Activated CD4-positive, alpha-beta T cell treated with anti-CD3 and anti-CD28 coated beads, Interleukin-2, amount 10 ng/mL, durations not matched to agents 24 days and 14 days (primary cell): ENCODE measurements at places on chromosomes 1 and 21.

DNA sequence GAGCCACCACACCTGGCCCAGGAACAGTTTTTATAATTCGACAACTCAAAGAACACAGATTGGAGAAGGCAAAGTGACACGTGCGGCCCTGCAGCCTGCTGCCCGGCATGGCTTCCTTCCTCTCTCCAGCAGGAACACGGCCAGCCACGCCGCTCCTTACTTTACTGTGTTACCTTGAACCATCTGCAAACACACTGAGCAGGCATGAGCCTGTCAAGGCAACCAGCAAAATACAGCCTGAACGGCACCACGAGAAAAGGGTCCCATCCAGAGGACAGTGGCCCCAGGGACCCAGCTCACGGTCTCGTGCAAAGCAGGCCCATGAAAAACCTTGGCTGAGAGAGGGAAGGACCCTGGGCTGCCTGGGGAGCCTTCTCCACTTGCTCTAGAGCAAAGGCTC lies 38.8 kb downstream of the NPHP4 start:
- DNase-seq: no peak

DNA sequence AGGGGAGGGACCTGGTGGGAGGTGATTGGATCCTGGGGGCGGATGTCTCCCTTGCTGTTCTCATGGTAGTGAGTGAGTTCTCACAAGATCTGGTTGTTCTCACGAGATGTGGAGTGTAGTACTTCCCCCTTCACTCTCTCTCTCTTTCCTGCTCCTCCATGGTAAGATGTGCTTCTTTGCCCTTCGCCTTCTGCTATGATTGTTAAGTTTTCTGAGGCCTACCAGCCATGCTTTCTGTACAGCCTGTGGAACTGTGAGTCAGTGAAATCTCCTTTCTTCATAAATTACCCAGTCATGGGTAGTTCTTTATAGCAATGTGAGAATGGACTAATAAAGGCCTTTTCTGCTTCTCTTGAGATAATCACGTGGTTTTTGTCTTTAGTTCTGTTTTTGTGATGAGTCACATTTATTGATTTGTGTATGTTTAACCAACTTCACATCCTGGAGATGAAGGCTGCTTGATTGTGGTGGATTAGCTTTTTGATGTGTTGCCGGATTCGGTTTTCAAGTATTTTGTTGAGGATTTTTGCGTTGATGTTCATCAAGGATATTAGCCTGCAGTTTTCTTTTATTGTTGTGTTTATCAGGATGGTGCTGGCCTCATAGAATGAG lies 45.5 kb downstream of the RABGAP1L start:
- DNase-seq: no peak

DNA sequence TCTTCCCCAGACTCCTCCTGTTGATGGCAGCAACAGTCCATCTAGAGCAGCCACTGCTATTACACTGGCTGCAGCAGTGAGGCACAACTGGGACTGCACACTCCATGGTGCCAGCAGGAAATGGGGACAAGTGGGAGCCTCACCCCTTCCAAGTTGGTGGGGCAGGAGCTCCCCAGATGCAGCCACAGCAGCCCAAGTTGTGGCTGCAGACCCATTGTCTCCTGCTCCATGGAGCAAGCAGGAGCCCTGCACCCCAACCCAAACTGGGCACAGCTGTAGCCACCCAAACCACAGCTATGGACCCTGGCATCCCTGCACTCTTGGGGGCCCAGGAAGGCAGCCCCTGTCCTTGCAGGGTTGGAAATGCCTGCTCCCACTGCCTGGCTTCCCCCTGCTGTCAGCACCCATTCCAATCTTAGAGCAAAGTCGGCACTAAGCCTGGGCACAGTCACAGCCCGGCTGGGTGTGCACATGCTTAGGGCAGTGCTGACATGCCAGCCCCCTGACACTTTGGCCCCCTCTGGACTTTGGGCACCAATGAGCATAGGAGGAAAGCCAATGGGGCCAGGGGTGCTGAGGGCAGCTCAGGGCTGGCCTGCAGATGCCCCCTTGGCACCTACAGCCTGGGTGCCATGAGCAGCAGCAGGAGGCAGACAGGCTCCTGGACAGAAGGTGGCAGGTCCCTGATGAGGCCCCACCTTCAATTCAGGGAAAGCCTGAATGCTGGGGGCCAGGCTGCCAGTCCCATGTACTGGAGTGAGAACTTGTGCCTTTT lies 44.0 kb downstream of the MATN1 start:
- no peak for DNase-seq

- no peak for DNase-seq
Observed at GRCh38 chr1:59364037-59364436, 67.1 kb downstream of the FGGY start.

GRCh38 chr1:158146739-158147138 lies 34.0 kb upstream of the CD1D start:
- DNase-seq: no peak

DNA sequence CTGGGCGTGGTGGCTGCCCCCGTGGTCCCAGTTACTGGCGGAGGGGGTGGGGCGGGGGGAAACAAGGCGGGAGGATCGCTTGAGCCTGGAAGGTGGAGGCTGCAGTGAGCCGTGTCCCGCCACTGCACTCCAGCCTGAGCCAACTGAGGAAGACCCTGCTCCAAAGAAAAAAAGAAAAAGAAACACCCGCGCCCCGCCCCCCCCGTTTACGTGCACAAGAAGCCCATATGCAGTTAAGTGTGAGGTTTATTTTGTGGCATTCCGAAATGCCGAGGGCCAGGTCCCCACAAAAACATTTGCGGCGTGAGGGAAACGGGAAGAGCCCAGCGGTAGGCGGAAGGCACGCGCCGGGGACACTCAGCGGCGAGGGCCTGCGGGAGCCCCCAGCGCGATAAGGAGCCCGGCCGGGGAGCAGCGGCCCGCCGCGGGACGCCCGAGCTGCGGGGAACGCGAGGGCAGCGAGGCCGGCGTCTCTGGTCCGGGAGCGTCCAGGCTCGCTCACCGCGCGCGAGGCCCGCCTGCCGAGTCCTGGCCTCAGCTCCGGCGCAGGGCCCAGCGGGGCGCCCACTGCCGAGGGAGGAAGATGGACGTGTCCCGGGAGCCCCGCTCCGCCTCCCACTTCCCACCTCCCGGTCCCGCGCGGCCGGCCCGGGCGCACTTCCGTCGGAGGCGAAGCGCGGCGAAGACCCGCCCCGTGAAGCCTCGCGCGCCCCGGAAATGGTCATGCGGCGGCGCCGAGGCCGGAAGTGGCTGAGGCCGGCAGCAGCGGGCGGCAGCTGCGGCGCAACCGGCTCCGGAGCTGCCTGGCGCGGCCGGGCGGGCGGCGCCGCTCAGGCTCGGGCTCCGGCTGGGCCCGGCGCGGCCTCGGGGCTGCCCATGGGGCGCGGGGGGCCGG lies at the start of gene TRAPPC10:
TSS of gene TRAPPC10 (plus strand) at position 731 of the 895 bp plus-strand sequence. CDS start 185 bp downstream, outside the sequence.
- DNase-seq: peak; percentile 97

GRCh38 chr1:11523261-11523660 lies 44.3 kb downstream of the DISP3 start:
- DNase-seq: no peak

DNA sequence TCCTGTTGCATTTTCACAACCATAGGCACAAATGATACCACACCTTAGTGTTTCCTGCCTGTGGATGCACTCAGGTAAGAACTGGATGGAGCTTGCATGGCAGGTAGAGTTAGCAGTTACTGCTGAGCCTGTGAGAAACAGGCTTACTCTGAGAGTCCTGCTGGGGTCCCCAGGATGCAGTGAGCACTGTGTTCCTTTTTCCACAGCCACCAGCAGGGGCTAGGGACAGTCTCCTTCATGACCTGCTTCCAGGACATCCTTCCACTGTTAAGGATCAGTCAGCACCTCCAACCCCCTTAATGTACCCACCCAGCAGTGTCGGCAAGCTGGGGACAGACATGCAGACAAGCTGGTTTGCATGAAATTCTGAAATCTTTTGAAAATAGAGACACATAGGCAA lies 16.3 kb downstream of the CAPN8 start:
- no peak for DNase-seq

- DNase-seq: no peak
Observed at GRCh38 chr1:112698366-112699310, 8.3 kb downstream of the RHOC start.

GRCh38 chr1:31793586-31794285 lies 22.1 kb downstream of the SPOCD1 start:
- no peak for DNase-seq

GRCh38 chr1:4653796-4654725 lies at the start of gene AJAP1:
TSS of gene AJAP1 (plus strand) at chr1:4654609. CDS start at chr1:4655426, 817 bp downstream.
- no peak for DNase-seq

DNA sequence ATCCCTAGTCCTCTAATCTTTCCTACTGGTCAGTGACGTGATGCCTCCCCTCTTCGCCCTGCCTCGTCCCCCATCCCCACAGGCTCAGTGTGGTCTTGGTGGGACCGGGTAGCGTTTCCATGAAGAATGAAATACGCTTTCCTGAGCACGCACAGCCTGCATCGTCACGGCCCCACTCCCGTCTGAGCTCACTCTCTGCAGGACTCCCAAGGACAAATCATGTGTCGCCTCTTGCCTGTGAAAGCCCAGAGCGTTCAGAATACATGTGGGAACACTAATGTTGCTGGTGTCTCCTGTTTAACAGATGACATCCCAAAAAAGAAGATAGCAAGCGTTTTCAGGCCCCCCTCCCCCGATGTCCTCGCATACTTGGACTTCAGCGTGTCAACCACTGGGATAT lies 49.2 kb downstream of the S100B start:
- no peak for DNase-seq

DNA sequence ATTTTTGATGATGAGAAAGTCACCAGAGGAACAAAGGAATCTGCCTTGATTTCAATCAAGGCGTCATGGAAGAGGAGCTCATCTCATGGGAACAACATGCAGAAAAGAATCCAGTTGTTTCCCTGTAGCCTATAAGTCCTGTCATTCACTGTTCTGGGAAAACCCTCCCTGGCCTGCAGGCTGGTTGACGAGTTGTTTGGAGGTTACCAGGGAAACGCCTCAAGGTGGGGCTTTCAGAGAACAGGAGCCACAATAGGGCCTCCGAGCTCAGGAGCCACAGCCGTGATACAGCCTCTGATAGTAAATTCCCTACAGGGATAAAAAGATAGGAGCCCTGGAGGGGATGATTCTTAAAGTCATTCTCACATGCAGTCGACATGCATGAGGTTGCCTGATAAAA lies 135.2 kb downstream of the PSMG1 start:
- no peak for DNase-seq

GRCh38 chr1:3337798-3338724 lies 116.4 kb upstream of the ARHGEF16 start:
- DNase-seq: no peak
